ENCODE measurements at places on chromosomes 1 and 21.

DNA sequence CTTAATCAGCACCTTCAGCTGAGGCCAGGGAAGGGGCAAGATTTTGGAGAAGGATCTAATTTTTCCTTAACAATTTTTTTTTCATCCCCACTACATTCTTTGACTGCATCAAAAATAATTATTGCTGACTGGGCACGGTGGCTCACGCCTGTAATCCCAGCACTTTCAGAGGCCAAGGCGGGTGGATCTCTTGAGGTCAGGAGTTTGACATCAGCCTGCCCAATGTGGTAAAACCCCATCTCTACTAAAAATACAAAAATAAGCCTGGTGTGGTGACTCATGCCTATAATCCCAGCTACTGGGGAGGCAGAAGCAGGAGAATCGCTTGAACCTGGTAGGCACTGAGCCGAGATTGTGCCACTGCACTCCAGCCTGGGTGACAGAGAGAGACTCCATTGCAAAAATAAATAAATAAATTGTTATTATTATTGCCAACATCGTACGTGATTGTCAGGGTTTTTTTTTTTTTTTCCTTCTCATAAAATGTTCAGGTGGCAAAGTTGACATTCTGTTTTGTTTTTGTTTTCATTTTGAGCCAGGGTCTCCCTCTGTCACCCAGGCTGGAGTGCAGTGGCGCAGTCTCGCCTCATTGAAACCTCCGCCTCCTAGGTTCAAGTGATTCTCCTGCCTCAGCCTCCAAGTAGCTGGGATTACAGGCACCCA is 37.3 kb upstream of the MORC3 start:
- DNase-seq: no peak

DNA sequence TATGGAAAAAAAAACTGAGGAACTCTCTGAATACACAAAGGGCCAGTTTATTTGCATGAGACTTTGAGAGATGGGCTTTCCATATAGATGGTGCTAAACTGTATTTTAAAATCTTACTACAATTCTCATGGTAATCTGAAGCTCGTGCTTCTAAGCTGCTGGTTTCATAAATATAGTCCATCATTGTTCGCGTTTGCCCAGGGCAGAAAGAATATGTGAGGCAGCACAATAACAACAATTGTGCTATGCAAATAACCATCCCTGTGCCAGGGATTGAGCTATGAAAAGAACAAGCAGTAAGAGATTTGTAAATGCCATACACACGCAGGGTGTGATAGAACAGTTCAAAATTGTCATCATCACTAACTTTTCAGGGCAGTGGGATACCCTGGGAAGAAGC is 4.9 kb upstream of the EPS15 start:
- peak; percentile 34 for DNase-seq

GRCh38 chr1:110976089-110976488 is 12.4 kb upstream of the LRIF1 start:
- DNase-seq: no peak

- DNase-seq: no peak
Observed at GRCh38 chr21:38819719-38820159, 14.0 kb downstream of the ETS2 start.

- no peak for DNase-seq
Observed at GRCh38 chr21:42829954-42830353, 49.4 kb downstream of the WDR4 start.

- no peak for DNase-seq
Observed at GRCh38 chr1:178821134-178821866, 49.6 kb downstream of the ANGPTL1 start.

DNA sequence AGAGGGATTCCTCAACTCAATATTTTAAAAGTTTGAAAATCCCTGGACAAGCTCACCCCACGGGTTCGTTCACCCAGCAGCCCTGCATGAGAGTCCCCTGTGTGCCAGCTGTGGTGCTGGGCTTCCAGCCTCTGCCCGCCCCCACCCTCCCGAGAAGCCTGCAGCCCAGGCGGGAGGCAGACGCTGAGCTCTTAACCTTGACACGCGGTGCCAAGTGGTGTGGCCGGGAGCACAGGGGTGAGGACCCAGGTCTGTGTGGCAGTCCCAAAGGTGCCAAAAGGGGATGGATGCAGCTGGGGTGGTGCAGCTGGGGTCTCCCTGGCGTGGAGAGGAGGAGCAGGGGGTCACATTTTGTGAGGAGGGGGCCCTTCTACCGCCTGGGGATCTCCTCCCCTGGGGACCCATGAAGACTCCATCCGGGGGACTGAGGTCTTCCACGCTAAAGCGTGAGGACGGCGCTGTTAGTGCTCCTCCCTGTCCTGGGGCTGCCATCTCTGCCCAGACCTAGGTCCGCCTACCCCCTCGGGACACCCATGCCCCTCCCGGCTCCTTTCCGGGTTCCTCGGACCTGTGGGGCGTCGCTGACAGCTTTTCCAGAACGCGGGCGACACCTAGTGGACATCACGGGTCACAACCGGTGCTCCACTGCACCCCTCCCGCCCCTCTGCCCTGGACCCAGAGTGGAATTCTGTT is 12.9 kb downstream of the PLA2G2F start:
- DNase-seq: peak; percentile 65

DNA sequence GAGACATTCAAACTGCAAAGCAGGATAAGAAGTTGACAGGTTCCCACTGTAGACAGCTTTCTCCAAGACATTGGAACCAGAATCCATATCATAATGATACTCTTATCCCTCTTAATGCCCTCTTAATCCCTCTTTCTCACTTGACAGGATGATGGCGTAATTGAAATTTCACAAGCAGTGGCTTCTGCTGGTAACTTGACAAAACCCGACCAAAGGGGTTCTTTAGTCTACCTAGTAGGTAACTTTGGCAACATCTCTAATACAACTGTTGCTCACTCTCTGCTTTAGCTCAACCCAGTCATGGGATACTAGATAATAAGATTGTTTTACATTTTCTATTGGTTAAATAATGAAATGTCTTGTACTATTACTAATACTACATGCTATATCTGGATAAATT is 34.7 kb downstream of the S100A10 start:
- DNase-seq: no peak

DNA sequence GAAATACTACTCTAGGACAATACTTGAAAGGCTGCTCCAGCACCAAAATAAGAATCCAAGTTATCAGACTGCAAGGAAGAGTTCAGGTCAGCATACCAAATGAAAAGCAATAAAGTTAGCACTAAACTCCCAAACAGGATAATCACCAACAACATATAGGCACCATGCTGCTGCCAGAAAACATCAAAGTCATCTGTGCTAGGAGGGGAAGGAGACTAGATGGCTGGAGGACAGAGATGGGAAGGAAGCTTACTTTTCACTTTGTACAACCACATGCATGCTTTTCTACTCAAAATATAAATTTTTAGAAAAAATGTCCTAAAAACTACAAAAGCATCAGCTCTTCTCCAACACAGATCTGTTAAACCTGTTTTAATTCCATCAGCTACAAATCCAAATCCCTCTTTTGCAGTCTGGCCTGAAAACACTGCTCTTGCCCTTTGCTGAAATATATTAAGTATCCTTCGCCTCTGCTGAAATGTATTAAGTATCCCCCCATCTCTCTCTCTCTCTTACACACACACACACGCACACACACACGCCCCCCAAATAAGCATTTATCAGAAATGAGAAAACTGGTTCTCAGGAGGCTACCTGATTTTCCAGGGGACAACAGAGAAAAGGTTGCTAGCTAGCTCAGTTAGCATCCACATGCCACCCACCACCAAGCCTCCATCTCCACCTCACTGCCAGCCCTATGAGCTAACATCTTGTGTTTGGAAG is 1.5 kb downstream of the GATAD2B start:
- DNase-seq: no peak

DNA sequence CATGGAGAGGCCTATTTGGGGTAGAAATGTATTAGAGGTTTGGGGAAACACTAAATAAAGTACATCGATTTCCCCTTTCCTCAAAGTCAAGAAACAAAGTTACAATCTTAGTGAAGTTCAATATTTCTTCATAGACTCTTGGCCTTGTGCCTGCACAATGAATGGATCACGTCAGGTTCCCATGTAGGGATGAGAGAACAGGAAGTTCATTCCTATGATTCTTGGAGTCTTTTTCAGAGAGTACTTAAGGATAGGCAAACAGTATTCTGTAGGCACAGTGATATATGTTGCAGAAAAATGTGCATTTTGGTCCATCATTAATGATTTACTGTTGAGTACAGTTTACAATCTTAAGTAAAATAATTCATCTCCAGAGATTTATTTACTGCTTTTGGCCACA is 275.5 kb downstream of the RGS7 start:
- no peak for DNase-seq

GRCh38 chr1:214979191-214979590 is 103.3 kb upstream of the KCNK2 start:
- DNase-seq: no peak

- no peak for DNase-seq
Observed at GRCh38 chr1:205249651-205250050, 21.9 kb downstream of the TMCC2 start.

DNA sequence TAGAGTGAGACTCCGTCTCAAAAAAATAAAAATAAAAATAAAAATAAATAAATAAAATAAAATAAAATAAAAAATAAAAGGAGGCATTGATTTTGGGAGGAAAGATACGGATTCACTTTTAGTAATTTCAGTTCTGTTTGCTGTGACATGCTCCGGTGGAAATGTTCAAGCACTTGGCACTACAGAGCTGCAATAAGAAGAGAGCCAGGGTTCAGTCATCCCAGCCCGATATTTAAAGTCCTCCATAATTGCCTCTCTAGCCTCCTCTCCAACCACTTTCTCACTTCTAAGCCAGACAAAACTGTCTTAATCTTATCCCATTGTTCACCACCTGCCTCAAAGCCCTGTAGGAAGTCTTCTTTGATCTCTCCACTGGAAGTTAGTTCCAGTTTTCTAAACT is 55.0 kb upstream of the MACF1 start:
- DNase-seq: no peak

- DNase-seq: no peak
Observed at GRCh38 chr1:9992910-9993309, 4.1 kb upstream of the RBP7 start.

DNA sequence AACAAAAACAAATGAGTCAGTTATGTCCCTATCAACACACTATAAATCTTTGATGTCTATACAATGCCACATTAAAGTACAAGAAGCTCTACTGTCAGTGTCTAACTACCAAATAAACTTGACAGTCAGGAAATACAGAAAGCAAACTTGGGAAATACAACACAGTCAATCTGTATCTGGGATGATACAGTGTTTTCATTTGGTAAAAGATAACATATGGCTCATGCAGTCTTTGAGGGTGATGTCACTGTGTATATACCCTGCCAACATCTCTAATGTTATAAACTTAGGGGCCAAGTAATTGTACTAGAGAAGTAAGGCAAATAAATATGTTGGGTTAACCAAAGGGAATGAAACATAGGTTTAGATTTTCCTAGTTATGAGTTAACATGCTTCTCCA is 552.5 kb upstream of the ADAMTS5 start:
- no peak for DNase-seq

DNA sequence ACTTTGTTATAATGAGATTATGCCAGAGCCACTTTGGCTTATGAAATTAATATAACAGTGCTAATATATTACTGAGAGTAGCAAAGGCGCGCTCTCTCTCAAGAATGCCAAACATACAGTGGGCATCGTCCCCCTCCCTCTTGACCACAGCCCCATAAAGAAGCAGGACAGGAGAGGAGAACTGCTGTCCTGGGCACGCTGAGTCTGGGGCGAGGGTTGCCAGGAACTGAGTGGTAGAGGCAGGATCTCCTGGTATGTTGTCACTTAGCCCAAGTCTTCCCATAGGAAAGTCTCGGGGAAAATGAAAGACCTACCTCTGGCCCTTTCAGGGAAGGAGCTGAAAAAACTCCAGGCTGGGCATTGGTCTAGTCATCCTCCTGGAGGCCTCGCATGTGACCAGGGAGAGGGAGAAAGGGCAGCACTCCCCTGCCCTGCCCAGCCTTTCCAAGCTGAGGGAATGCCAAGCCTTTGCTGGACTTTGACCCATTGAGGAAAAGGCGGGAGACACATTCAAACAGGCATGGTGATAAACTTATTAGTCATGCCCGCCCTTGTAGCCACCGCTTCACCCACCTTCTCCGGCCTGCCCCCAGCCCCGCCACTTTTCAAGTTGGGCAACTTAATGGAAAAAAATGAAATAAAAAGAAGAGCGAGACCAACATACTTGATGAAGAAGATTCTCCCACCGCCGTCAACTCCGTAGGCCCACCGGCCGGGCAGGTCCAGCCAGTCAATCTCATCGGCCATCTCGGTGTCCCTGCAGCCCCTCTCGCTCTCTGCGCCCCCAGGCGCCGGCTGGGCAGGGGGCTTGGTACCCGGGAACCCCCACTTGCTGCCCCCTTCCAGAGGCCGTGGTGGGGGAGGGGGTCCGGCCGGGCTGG is 17.4 kb upstream of the PLEKHA6 start:
- no peak for DNase-seq

DNA sequence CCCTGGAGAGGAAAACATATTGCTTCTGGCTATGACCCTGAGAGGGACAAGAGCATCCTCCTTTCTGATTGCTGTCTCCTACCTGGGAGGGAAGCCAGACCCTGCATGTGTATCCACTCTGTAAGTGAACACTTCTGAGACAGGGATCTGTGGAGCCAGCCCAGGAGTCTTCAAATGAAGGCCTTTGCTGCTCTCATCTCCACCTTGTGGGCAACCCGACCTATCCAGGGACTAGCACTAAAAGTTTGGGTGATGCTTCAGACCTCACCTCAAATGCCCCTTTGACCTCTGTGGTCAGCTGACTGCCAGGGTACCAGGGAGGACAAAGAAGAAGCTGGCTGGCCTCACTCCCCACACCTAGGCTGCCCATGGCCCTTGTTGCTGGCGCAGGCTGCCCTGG is 64.7 kb downstream of the KCND3 start:
- DNase-seq: no peak

GRCh38 chr21:45405819-45406762 is 1.1 kb downstream of the COL18A1 start:
- peak; percentile 17 for DNase-seq

DNA sequence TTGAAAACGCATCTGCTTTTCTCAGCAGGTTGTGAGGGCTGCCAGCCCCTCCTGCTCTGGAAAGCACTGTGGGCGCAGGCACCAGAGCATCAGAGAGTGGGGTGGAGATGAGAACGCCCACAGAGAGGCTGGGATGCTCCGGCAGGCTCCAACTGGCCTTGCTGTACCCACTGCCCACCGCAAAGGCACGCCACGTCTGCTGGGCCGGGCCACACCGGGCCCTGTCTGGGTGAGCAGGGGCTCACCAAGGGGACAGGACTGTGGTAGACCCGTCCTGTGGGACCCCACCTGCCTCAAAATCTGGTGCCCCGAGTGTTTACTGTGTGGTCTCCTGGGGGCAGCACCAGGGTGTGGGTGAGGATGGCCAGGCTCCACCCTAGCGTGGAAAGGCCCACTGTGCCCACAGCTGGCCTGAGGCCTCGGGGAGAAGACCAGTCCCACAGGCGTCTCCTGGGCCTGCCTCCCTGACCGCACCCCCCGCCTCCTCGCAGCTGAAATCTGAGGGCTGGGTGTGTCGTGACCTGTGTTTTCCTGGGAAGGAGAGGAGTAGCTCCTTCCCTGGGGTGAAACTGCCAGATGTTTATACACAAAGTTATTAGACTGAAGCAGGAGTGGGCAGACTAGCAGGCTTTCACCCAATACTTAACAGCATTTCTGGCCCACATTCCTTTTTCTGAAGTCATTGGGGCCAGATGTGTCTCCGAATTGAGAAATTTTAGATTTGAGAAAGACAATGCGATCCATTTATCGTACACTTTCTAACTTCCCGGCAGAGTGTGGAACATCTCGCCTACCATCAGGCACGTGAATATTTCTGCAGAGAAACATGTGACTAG is 53.8 kb downstream of the STUM start:
- peak; percentile 42 for DNase-seq

- no peak for DNase-seq
Observed at GRCh38 chr1:78009836-78010235, 5.1 kb downstream of the DNAJB4 start.

Measured in spinal cord (tissue), 10 donors.